PC-3 (cell line): ENCODE measurements at places on chromosomes 1 and 21. TPM values are rescaled to one million over a fixed set of nuclear protein-coding genes. Genes with fewer than 3 reads are reported as not detected.

KRTAP19-1 gene
- total RNA-seq: not detected in 2 replicates

AK5 gene
- 3.4 and 3.8 TPM in 2 replicates for total RNA-seq

RGS2 gene
- 114 and 163 TPM in 2 replicates for total RNA-seq

CENPF gene
- 92.6 and 101 TPM in 2 replicates for total RNA-seq

GOLT1A gene
- 4.9 and 13.3 TPM in 2 replicates for total RNA-seq

DNA sequence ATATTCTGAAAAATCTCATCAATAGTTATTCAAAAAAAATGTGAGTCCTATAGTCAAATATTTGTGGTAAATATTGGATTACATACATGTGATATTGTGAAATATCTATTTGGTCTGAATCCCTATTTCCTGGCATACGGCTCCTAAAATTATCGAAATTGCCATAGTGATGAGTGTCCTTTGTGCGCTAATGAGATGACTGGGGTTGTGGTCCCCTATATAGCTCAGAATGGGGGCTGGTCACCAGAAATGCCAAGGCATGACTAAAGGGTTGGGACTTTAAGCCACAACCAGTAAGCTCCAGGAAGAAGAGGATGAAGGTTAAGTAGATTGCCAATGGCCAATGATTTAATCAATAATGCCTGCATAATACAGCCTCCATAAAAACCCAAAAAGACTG is 610.2 kb upstream of the CHRM3 start:
- no peak for DNase-seq

DNA sequence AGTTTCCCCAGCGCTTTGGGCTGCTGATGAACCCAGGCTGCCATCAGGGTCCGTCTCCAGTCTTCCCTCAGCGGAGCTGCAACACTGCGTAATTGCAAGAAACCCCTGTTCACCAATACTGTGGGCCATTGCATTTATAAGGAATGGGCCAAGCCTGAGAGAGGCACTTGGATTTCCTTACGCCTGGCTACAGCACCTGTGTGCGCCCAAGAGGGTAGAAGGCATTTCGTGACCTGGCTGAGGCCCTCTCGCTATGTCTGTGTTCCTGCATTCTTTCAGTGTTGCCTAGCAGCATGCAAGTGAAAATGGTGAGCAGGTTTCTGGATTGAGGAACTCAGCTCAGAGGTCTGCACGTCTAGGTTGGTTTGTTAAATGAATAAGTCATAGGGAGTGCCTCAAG is 12.0 kb upstream of the OR2W3 start:
- no peak for DNase-seq

DNA sequence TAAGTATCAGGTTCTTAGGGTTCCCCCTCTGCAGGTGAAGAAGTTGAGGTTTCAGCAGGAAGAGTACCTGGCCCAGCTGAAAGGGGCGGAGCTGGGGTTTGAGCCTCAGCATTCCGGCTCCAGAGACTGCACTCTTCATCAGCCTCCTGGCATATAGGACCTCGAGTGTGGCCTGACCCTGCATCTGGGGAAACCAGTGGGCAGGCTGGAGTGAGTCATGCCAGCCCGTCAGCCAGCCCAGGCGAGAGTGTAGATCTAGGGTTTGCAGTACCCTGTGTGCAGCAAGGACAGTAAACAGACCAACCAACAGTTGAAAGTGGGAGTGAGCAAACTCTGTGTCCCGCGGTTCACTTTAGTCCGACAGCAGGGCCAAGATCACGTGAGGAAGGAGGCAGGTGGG is 14.1 kb downstream of the MFSD2A start:
- DNase-seq: no peak

- peak; percentile 77 for DNase-seq
These were observed 109.9 kb upstream of the IFFO2 start for GRCh38 chr1:19066248-19066873.

DNA sequence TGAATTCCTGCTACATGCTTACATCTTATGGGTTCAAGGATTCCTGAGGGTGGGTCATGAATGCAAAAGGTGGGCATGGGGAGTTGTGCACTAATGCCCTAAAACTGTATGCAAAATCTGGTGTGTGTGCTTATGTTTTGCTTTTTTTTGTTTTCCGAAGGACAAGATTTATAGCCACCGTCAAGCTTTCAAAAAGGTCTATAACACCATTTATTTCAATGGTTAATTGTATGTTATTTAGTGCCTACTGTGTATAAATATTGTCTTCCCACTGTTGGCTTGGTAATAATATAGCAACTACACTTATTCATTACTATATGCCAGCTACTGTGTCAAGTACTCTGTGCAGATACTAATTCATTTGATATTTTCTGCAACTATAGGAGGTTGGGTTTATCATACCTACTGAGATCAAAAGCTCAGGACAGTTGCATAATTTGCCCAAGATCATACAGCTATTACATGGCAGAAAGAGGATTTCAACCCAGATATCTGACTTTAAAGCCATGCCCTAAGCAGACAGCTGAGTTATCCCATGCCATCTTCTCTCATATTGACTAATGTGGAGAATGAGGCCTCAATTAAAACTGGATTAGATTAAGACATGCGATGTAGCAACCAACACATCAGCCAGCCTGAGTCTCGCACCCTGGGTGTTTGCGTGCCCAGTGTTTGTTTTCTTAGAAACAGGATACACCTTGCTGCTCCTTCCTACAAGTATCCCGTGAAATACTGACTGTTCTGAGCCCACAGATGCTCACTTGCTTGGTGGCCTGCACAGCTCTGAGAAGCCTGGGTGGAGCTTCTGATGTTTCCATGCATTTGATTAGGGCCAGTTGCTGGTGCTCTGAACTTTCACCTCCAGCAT is 34.6 kb downstream of the GADD45A start:
- no peak for DNase-seq

- DNase-seq: no peak
These were observed 85.2 kb downstream of the HIVEP3 start for GRCh38 chr1:41833519-41834000.
